ENCODE measurements at places on chromosomes 11 and 22. TPM values are rescaled to one million over a fixed set of nuclear protein-coding genes. Genes with fewer than 3 reads are reported as not detected.

MFRP gene
- total RNA-seq, result 0.11 TPM

PKDREJ gene
- 0.34 TPM for total RNA-seq

GRIK4 gene
- total RNA-seq, result not detected

DNA sequence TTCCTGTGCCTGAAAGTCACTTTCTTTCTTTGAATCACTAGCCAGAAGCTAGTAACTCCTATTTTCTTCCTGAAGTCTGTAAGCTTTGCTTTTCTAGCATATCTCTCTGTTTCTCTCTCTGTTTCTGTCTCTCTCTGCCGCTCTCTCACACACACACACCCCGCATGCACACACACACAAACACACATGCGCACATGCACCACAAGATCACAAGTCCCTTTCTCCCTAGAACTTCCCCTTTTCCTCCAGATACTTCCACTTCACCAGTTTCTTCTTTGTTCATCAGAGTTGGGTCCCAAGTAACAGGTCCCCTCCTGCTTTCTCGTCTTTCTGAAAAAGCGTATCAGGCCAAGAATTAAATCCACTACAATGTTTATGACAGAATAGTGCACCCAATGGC is 148.5 kb upstream of the HSD17B12 start:
- H3K4me3 ChIP-seq, result no peak overlapping the region
- H3K27me3 ChIP-seq, result peaks cover 4% of the 10 kb centered on the region
- no peaks in the 10 kb centered on the region for H3K4me1 ChIP-seq
- no peak for DNase-seq
- H3K36me3 ChIP-seq, result no peaks in the 10 kb centered on the region

GRCh38 chr11:96263238-96263763 is 79.7 kb downstream of the MAML2 start:
- H3K4me3 ChIP-seq, result no peak overlapping the region
- H3K4me1 ChIP-seq, result peaks cover 70% of the 10 kb centered on the region
- H3K36me3 ChIP-seq, result no peaks in the 10 kb centered on the region

- H3K4me3 ChIP-seq, result no peak overlapping the region
- no peaks in the 10 kb centered on the region for H3K4me1 ChIP-seq
- H3K36me3 ChIP-seq, result no peaks in the 10 kb centered on the region
- no peak overlapping the region for H3K27ac ChIP-seq
- H3K27me3 ChIP-seq, result no peaks in the 10 kb centered on the region
- no peak for DNase-seq
Measured at GRCh38 chr11:104256525-104256924, 92.6 kb upstream of the PDGFD start.

- no peak overlapping the region for H3K27ac ChIP-seq
- no peak overlapping the region for H3K4me3 ChIP-seq
- peaks cover 21% of the 10 kb centered on the region for H3K27me3 ChIP-seq
- H3K36me3 ChIP-seq, result no peaks in the 10 kb centered on the region
- DNase-seq, result no peak
- H3K4me1 ChIP-seq, result no peaks in the 10 kb centered on the region
Measured at GRCh38 chr11:2109541-2110019, 29.6 kb downstream of the IGF2 start.

All from suprapubic skin (tissue), 4 donors.